Stimulated activated CD4-positive, alpha-beta T cell treated with anti-CD3 and anti-CD28 coated beads, Interleukin-15, amount 100 ng/mL, for 1 hour (primary cell): ENCODE measurements at places on chromosomes 6 and 20.

DNA sequence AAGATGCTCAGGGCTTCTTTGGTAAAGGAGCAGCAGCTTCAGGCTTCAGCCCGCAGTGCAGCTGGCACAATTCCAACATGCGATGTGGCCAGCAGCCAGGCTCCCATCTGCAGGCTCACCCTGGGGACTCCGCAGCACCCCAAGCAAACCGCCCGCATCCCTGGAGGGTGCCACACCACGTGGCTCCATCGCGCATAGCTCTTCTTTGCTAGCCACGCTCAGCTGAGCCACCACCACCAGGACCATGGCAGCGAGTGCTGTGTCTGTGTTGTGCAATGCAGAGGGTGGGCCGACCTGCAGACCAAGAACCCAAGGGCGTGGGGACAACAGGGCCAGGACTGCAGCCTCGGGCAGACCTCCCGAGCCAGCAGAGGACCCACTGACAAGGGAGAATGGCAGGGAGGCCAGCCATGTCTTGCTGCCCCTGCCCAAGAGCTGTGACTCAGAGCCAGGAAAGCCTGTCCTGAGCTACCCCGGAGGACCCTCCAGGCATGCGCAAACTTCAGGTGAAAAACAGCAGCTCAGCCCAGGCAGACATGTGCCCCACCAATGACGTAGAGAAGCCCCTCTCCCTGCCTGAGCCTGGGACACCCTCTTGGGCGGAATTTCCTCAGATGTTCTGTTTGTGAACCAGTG is 87.8 kb downstream of the GINS1 start:
- DNase-seq, result no peak

DNA sequence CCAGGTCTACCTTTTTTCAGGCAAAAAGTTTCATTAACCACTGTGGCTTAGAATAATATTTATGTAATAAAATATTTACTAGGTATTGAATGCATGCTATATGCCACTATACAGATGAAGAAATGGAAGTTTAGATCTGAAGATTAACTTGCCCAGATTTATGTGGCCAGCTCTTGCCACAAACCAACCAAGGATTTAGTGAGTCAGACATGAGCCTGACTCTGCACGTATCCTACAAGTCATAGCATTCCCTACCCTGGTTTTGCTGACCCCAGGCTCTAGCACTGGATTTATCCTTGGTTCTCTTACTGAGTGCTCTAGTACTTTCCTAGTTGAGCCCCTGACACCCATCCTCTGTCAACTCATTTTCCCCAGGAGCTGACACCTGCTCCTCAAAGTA is 75.4 kb downstream of the ANKEF1 start:
- DNase-seq, result no peak

DNA sequence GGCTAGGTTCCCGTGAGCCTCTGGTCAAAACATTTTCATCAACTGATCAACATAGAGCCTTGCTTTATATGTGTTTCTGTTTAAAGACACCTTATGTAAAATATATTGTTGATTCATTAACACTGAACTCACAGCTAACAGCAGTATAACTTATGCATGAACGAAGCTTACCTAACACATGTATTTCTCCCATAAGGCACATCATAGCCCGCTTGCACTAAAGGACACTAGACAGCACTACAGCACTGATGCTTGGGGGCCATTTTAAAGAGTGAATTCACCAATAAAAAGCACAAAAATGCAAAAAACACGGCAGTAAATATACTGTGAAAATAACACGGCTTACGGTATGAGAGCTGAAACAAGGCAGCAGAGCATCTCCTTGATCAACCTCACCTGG is 4.0 kb downstream of the FLOT1 start:
- DNase-seq, result no peak

DNA sequence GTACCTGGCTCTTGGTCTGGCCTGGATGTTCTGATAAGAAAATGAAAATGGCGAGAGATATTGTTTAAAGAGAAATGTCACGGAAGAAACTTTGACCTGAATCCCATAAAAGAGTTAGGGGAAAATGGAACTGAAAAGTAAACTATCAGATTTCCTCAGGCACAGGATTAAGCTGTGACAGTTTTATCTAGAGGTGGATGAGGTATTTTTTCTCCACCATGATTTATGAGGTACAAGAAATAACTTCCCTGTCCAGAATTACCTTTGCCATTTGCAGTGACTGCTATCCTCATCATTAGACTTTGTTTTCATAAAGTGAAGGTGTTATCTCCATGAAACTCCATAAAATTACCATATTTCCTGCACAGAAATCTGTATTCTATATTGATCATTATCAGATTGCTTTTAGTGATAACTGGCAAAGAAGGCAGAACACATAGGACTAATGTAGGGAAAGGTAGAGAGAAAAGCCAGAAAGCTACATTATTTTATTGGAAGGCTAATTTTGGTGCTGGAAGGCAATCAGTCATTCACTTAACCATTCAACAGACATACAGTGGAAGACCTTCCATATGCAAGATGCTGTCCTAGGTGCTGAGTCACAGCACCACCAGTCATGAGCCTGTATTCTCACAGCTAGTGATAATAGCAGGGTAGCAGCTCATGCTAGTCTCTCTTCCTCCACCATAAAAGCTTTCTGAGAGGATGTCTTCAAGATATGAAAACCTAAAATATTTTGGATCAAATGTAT is 427.3 kb upstream of the CITED2 start:
- no peak for DNase-seq

DNA sequence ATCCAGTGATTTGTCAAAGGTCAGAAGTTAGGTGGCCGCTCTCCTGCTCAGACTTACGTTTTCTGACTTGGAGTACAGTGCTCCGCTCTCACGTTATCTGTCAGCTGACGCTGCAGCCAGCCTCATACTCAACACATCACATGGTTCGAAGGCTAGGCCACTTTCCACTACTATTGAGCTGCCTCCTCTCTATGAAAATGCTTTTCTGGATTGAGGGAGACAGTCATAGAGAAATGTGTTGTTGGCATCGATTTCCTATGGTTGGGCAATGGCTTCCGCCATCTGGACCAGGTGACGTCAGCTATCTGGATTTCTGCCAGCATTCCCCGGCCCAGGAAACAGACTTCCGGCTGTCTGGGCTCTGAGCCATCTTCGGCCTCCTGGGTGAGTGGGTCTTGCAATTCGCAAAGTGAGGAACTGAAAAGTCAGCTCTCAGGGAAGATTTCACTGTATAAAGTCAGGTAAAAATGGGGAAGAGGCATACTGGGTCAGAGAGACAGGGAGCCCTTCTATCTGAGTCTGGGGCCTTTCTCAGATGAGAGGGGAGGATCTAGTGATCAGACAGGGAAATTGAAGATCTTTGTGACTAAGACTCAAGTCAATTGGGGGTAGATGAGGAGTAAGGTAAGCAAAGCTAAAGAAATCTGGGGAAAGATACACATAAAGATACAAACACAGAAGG is 37.5 kb upstream of the IER3 start:
- DNase-seq, result no peak

DNA sequence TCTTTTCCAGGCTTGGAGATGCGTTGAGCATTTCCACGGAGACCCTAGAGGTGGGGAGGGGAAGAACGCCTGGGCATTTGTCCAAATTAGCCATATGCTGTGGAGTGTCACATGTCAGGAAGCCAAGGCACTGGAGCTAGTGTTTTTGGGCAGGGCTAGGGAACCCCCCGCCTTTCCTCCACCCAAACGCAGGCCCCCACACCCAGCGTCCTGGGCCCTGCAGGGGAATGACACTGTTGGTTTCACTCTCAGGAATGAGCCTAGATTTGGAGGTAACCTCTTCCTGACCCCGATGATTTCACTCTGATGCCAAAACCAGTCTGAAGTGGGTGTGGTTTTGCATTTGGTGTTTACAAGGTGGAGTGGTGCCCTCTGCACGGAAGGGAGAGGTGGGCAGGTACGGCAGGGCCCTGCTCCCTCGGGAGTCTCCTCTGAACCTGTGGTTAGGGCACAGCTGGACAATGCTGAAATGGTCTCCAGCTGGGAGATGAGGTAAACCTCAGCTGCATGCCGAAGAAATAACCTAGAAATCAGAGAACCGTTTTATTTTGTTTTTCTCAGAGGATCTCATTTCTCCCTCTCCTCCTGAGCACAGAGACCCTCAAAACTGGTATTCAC is 29.5 kb downstream of the MTHFD1L start:
- DNase-seq, result no peak

DNA sequence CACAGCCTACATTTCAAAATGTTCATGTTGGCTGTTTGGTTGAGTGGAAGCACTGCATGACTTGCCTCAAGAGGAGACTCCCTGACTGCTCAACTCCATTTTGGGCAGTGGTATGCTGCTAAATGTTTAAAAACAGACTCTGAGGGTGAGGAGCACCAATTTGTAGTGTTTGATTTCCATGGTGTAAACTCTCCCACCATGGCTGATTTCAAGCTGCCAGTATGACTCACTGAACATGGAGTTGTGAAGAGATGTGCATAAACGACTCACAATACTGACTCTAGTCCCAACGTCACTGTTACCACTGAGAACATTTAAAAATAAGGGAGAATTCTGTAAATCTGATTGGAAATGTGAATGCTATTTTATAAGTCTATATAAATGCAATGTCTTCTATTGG is 70.4 kb downstream of the BACH2 start:
- DNase-seq, result no peak

DNA sequence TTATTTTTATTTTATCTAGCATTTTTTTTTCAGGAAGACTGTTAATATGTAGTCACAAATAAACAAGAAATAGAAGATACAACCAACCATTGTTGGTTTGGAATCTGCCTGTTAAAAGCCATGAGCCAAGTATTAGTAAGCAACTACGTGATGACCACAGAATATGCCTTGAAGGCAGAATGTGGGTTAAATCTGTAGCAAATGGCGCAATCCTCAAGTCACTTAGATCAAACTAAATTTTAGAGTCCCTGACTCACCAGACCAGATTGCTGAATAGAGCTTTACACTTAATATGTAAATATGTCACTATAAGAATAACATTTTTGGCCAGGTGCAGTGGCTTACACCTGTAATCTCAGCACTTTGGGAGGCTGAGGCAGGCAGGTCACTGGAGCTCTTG is 800.1 kb upstream of the CITED2 start:
- DNase-seq, result no peak

- no peak for DNase-seq
These were observed 56.0 kb downstream of the TENT5A start for GRCh38 chr6:81696524-81696923.

DNA sequence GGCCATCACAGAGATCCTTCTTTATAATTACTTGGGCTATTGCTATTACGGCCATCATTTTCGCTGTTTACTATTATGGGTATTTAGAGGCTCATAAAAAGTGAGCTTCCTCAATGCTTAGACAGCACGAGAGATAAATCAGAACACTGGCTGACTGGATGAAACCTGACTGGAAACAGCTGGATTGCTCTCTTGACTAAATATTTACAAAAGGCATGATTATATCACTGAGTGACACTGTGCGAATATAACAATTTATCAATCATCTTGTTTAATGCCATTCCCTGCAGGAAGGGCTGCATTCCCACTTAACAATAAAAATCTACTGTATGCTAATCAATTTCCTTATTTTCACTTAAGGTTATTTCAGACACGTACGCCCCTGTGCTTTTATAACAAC is 260.1 kb upstream of the ARID1B start:
- DNase-seq, result no peak
